ENCODE measurements at places on chromosomes 11 and 22.

DNA sequence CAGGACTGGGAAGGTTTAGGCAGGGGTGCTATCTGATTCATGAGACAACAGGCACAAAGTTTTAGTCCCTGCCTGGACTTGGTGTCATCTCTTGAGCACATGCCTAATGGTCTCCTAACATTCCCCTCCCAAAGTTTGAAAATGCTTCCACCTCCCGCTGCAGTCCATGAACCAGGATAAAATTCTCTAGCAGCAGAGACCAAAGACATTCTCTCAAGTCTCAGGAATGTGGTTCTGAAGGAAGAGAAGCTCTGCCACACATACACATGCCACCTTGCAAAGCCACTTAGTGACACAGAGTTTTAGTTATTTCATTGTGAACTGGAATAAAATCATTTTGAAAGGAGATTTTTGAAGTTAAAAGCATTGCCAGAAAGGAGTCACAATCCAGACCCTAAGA lies 15.5 kb downstream of the OR51B6 start:
- no peak for DNase-seq

- no peak for DNase-seq
Measured at GRCh38 chr11:119903389-119903788, 174.4 kb upstream of the NECTIN1 start.

- no peak for DNase-seq
Measured at GRCh38 chr11:17876827-17877226, 136.0 kb downstream of the SERGEF start.

- peak; percentile 19 for DNase-seq
Measured at GRCh38 chr11:99370549-99371216, 349.9 kb downstream of the CNTN5 start.

DNA sequence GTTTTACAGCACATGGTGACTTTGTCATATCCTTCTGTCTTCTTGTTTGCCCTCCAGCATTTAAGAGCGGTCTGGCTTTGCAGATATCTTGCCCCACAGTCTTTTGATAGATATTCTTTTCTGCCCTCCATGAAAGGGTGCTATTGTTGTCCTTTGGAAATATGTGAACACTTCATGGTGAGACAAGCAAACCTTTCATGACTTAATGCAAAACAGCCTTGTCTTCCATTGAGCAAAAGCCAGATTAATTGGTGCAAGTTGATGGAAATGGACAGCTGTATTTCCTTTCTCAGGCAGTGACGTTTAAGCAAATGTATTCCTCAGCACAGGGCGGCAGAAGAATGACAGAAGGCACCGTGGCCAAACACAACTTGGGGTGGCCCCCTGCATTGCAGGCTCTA lies 4.4 kb downstream of the DCPS start:
- DNase-seq = no peak

DNA sequence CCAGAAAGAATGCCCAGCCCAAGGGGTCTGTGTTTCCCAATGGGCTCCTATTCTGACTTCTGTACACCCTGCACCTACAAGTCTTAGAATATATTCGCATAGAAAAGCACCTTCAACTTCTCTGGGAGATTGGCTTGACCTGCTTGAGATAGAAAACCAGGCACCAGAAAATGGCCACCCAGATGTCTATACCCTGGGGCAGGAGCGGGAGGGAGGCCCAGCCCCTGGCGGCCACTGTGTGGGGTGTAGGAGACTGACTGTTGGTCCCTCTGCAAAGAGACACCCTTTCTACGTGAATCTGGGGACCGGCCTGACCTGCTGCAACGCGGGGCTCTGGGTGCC lies 8.5 kb downstream of the DENND6B start:
- no peak for DNase-seq

DNA sequence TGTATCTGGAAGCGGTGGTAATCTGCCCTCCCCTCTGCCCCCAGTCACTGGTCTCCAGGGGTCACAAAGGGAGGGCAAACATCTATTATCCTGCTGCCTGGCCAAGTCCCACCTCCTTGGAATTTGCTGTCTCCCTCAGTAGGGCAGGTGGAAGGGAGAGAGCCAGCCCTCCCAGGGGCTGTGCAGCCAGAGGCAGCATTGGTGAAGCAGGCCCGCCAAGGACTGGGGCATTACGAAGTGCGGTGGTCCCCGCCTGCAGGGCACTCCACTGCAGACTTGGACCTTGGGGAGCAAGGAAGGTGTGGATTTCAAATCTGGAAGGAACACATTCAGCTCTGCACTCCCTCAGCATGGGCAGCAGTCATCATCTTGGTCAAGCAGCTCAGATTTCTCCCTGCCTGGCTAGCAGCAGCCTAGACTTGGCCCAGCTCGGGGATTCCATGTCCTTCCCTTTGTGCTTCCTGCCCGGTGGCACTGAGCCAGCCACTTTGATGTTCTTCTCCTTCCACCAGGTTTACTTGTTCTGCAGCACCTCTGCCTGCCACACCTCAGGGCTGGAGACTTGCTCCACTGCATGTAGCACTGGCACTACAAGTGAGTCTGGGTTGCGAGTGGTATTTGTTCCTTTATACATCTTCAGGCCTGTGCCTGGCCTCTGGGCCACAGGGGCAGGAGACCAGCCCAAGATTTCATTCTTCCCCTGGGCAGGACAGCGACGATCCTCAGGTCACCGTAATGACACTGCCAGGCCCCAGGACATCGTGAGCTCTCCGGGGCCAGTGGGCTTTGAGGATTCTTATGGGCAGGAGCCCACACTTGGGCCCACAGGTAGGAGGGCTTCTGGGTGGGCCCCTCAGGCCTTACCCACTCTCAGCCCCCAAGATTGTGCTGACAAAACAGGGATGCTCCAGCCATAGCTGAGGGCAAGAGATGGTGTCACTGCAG lies 7.4 kb downstream of the ZP1 start:
- no peak for DNase-seq

GRCh38 chr11:33713151-33713855 lies 12.7 kb upstream of the C11orf91 start:
- DNase-seq = no peak

DNA sequence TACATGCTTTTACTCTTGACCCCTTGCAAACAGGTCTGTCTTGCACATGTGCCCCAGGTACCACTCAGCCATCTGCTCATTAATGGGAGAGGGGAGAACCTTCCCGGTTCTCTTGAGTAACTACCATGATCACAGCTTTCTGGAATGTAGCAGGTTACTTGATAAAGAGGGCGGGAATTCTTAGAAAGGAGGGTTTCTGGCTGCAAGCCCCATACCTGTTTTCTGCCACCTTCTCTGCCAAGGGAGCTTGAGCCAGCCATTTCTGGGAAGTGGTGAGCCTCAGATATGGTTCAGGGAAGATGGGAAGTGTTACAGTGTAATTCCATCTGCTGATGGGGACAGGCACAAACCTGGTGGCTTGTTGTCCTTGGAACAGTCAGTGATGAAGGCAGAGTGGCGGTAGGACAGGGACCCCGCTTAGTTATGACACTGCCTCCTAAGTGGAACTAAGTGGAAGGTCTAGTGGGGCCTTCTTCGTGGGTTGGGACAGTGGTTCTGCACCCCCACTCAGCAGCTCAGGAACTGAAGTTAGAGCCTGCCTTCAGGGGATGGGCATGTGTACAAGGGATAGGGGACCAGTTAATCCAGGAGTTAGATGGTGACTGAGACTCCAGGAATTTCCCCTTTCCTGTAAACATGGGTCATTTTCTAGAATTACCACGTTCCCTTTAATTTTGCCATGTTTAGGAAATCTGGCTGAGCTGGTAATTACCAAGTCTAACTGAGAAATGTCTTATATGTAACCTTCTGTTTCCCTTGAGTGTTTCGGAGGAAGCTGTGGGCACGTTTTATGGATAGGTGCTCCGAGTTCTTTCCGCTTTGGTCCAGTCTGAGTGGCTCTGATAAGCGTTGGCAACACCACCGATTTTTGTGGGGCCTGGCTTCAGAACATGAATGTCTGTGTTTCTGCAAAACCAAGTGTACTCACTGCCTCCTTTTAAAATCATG lies 35.3 kb downstream of the BCR start:
- DNase-seq = no peak

- DNase-seq = no peak
Measured at GRCh38 chr11:67646535-67647336, 3.8 kb downstream of the ACY3 start.

DNA sequence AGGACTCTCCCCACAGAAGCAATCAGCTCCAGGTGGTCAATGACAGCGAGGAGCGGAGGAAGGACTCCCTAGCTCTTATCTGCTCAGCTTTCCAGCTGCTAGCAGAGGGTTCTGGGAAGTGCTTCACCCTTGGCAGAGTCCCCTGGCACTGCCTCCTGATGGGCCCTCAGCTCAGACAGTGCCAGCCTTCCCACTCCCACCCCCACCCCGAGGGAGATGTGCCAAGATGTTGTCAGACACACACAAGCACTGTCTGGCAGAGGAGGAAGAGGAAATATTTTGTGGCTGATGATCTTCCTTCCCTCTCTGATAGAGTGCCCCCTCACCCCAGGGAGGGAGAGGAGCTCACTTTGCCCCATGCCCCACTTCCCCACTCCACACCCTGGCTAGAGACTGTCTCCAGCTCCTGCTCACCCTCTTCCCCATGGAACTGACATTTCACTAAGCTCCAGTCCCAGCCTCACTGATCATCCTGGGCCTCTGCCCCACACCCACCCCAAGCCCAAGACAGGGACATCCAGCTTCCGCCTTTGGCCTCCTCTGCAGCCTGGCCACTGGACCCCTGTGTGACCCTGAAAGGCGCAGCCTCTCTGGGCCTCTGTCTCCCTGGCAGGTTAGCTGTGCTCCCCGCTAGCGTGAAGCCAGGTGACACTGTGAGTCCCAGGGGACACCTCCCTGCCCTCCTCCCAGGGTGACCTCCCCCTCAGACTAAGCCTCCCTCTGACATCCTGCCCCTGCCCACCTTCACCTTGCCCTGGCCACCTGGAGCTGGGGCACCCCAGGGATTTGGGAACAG lies 44.5 kb downstream of the SLCO2B1 start:
- DNase-seq = no peak

DNA sequence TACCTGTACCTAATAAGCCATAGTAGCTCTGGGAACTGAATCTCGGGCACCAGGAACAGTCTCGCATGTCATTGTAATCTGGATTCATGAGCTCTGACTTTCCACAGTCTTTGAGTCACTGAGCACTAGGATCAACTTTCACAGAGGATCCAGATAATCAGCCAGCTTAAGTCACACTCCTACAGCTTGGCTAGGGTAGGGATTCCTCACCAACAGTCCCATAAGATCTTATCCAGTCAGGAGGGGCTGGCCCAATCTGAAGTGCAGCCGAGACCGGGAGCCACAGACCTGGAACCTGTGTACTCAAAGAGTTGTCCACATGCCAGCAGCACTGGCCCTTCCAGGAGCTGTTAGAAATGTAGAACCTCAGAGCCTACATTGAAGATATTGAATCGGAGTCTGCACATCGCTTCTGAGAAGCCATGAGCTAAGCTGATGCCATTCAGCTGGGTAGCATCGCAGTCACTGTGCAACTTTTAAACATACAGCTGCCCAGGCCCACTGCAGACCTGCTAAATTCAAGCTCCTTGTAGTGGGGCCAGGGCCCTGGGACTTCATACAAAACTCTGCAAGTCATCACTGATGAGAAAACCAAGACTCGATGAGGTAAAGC lies 538.8 kb upstream of the B3GAT1 start:
- DNase-seq = no peak

DNA sequence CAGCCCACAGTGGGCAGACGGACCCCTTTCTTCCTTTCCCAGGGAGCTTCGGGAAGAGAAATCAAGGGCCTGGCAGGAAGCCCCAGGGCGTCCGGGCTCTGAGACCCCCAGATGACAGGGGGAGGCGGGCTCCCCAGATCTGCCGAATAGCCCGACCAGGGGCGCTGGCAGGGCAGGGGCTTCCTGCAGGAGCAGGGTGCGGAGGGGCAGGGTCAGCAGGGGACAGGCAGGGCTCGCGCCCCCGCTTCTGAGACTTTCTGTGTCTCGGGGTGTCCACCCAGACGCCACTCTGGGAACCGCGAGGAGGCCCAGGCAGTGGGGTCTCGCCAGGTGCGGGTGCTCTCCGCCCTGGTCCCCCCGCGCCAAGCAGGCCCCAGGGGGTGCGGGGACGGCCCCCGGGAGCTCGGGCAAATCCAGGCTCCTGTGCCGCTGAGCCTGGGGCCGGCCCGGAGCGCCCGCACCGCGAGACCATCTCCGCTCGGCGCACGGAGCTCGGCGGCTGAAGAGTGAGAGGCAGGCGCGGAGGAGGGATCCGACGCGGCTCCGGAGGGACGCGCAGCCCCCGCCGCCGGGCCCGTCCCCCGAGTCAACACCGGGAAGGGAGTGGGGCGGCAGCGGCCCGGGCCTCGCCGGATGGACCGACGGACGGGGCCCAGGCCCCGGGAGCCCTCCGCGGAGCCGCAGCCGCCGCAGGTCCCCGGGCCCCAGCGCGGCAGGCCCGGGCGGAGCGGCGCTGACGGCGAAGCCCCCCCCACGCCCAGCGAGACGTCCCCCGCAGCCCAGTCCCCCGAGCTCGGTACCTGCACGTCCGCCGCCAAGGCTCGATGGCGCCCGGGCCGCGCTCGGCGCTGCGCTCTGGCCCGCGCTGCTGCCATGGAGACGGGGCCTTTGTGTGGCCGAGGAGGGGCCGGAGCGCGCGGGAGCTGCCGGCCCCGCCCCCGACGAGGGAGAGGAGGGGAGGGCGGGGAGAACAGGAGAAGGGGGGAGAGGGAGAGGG lies at the start of gene PLXNB2:
Gene PLXNB2 (minus strand): TSS at position 894 of the 997 bp plus-strand sequence. CDS start 17,062 bp downstream, outside the sequence.
- DNase-seq = no peak

DNA sequence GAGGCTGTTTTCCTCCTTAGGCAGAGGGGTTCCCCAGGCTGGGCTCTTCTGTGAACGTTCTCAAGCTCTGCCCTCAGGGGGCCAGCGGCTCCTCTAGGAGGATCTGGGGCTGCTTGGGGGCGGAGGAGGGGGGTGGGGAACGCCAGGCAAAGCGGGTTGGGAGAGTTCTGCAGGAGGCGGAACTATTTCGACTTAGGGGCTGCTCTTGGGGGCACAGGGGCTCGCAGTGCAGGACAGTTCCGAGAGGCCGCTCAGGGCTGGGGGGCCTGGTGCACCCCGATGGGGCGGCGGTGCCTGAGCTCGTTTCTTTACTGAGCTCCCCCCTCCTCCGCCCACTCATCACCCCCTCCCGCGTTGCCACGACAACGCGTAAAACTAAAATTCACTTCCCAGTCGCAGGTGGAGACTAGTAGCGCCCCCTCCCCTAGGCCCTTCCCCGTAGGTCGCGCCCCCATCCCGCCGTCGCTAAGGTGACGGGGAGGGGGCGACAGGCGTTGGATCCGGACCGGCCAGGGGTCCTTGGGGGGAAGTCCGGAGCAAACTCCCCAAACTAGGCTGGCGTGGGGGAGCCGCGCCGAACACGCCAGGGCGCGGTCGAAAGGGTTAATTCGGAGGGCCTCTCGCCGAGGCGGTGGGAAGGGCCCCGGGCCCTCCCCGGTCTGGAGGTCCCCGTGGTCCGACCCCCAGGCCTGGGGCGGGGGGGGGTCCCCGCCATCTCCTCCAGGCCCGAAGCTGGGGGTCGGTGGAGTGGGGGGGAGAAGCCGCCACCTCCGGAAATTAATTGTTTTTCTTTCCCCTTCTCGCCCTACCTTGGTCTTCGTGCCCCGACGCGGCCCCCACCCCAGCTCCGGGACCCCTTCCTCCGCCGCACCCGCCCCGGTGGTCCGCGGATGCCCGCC lies 857 bp downstream of the SHANK3 start:
- DNase-seq = no peak

GRCh38 chr11:12958986-12959385 lies 50.1 kb upstream of the RASSF10 start:
- no peak for DNase-seq
